ENCODE measurements at places on chromosomes 13 and 19.

DNA sequence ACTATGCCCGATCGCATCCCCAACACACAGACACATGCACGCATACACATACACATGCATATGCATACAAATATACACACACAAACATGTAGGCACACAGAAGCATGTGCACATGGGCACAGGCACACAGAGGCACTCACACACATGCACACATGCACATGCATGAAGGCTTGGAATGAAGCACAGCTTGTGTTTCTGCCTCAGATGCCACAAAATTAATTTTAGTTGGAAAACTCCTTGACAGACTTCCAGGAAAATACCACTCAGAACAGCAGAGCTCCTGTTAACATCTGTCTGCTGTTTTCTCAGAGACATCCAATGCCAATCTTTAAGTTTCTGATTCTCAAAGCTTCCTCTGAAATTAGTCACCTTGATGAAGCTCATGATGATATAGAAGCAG lies 532.7 kb downstream of the RFC3 start:
- DNase-seq, result no peak

GRCh38 chr13:75146436-75146835 lies 335.5 kb downstream of the TBC1D4 start:
- no peak for DNase-seq

DNA sequence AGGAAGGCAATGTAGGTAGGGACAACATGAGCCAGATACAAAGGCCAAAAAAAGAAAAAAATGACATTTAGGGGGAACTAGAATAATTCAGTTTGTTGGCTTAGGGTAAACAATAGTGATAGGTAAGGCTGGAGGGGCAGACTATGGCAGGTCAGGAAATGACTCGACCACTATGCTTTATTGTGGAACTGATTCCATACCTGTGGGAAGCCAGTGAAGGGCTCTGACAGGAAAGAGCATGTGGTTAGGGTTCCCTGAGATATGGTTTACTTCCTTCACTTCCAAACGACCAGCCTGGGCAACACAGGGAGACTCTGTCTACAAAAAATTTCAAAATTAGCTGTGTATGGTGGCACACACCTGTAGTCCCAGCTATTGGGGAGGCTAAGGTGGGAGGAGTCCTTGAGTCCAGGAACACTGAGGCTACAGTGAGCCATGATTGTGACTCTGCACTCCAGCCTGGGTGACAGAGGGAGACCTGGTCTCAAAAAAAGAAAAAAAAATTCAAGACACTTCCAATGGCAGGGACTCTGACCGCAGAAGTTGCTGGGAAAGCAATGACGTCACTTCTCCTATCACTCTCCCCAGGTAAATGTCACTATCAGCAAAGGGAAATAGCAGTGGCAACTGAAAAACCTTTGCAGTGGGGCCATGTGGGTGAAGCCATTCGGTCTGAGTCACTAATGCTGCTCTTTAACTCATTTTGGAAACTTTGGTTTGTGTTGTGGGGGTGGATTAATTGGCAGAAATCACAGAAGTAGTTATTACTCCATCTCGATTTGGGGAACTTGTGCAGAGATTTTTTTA lies 192.8 kb upstream of the TSC22D1 start:
- peak; percentile 52 for DNase-seq

DNA sequence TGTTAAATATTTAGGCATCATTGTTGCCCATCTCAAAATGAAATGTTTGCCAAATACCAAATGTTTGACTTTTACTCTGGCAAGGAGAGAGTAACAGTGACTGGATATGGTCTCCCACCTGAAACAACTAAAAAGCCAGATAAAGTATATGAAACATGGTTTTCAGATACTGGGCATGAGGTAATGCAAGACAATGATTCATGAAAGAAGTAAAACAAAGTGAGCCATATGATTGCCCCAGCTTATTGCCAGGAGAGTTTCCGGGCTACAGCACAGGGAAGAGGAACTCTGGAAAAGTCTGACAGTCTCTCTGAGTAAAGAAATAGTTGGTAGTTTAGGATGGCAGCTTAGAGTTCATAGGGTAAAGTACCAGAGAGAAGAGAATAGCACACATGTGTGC lies 354.6 kb downstream of the DNAJC15 start:
- DNase-seq, result no peak

GRCh38 chr13:45441633-45442032 lies 23.1 kb upstream of the COG3 start:
- DNase-seq, result no peak

DNA sequence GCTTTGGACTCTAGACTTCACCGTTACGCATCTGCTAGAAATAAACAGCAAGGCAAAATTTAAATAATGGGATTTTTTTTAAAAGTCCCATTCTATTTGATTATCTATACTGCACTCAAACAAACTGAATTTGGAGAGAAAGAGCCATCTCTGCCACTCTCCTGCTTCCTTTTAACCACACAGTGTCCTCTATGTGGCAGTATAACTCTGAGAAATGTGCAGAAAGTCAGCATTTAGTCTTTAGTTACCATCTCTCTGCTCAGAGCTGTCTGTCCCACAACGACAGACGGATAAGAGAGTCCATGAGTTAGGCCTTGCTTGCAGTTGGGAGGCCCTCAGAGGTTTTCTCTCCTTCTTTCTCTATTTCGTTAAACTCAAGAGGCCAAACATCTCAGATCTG lies 21.2 kb downstream of the CCNA1 start:
- DNase-seq, result no peak

GRCh38 chr13:41352935-41353840 lies 42.1 kb downstream of the NAA16 start:
- peak; percentile 18 for DNase-seq

DNA sequence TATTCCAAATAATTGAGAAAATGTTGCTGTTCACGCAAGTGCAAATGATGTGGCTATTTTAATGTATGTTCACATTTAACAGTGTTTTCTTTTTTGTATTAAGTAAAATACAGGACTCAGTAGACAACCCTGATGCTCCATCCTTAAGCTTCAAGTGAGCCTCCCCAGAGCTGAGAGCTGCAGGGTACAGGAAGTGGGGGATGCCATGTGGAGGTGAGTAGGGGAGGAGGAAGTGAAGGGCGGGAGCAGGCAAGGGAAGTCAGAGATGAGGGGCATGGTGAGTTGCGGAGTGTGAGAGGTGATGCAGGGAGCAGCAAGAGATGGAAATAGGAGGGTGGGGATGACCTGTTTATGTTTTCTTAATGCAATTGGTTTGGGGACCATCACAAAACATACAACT lies 711.0 kb downstream of the UQCRFS1 start:
- DNase-seq, result no peak

DNA sequence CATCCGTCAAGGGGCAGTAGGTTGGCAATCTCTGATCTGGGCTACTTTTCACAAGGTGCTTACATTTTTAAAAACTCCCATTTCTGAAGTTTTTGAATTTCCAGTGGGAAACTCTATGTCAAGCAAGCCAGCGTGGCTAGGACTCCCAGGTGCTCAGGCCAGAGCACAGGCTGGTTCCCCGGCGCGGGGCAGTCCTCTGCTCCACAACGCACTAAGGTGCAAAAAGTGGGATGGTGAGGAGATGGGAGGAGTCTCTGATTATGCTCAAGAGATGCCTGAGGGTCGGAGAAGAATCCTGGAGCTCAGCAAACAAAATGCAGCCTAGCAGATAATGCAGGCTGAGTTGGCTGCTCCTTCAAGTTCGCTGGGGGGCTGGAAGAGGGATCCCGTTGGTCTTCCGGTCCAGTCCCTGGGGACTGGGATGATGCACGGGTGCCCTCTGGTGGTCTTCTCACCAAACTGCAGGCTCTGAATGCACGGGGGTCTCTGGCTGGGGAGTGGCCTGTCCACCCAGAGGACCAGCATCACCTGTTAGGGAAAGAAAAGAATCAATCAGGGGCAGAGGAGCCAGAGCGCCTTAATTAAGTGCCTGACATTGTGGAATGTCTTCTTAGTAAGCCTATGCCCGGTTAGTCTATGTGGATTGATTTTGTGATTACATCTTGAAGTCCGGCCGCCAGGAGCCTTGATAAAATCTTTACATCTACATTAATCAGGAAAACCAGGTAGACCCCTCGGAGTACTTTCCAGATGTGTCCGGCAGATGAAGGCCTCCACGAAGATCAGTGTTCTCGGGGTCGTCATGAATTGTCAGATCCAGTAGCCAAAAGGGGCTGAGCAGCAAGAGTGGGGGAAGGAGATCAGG lies 244.4 kb upstream of the MAB21L1 start:
- DNase-seq, result peak; percentile 36

- DNase-seq, result no peak
Observed at GRCh38 chr13:52345631-52346251, 60.2 kb downstream of the THSD1 start.

- DNase-seq, result no peak
Observed at GRCh38 chr19:43700395-43701000, 15.4 kb upstream of the IRGC start.

- DNase-seq, result no peak
Observed at GRCh38 chr19:3660493-3661219, 34.1 kb upstream of the CACTIN start.

- no peak for DNase-seq
Observed at GRCh38 chr13:32390048-32390447, 37.9 kb downstream of the N4BP2L1 start.

DNA sequence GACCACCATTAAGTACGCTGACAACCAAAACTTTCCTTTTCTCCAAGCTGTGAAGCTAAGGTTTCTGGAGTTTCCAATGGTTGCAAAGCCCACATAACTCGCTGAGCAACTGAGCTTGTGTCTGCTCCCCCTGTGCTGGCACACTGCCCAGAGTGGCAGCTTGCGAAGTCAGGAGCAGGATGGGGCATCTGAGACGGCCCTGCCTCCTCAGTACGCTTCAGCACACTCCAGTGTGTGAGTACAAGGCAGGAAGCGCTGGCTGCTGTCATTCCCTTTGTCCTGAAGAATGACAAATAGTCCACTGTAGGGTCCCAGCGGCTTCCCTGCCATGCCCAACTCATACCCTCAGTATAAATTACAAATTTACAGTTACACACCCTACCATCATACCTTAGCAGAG lies 51.5 kb downstream of the SKA3 start:
- peak; percentile 4 for DNase-seq

GRCh38 chr13:77876176-77876575 lies 42.5 kb downstream of the EDNRB start:
- no peak for DNase-seq

GRCh38 chr19:16841391-16841926 lies 12.3 kb downstream of the SIN3B start:
- no peak for DNase-seq

GRCh38 chr13:28819046-28819730 lies 951 bp upstream of the MTUS2 start:
- no peak for DNase-seq

DNA sequence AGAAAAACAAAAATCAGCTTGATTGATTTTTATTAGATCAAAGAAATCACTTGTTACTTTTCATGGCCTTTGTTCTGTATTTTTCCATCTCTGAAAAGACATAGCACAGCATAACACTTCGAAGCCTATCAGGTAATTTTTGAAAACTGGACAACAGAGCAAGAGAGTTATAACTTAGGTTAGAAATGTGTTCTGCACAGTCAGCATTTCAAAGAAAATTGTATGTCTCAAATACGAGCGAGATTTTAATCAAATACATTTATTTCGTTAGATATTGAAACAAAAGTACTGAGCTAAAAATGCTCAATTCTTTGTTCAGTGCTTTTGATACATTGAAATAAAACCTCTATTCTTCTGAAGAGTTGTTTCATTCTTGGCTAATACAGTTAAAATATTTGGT lies 144.1 kb upstream of the SLC10A2 start:
- no peak for DNase-seq

DNA sequence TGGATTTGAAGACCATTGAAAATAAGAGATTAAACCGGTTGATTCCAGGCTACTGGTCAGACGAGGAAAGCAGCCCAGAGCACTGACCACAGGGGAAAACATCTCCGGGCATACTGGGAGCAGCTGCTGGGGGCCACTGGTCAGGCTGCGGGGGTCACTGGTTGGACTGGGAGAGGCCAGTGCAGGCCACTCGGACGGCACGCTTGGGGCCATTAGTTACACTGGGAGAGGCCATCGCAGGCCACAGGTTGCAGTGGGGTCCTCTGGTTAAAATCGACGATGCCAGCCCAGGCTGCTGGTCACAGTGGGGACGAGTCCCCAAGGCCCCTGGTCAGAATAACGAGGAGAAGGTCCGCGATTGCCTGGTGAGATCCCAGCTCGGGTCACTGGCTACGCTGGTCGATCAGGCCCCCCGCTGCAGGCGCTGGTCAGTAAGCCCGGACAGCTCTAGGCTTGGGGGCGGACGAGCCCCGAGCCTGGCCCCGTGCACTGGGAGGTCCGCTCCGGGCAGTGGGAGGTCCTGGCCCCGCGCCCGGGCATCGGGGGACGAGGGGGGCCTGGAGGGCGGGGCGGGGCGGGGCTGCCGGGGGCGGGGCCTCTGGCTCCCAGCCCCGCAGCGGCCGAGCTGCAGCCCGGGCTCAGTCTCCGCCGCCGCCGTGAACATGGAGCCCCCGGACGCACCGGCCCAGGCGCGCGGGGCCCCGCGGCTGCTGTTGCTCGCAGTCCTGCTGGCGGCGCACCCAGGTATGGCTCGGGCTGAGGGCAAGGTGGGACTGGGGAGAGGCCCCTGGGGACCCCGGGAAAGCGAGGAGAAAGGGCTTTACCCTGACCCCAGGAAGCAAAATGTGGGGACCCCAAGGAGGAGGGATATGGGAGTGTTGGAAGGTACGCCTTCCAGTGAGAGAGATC lies at the start of gene BCAM:
Gene BCAM (plus strand): TSS at position 641 of the 909 bp plus-strand sequence. CDS start 22 bp downstream, at position 663.
- DNase-seq, result no peak

- DNase-seq, result no peak
Observed at GRCh38 chr19:15318241-15318691, 14.1 kb downstream of the BRD4 start.

DNA sequence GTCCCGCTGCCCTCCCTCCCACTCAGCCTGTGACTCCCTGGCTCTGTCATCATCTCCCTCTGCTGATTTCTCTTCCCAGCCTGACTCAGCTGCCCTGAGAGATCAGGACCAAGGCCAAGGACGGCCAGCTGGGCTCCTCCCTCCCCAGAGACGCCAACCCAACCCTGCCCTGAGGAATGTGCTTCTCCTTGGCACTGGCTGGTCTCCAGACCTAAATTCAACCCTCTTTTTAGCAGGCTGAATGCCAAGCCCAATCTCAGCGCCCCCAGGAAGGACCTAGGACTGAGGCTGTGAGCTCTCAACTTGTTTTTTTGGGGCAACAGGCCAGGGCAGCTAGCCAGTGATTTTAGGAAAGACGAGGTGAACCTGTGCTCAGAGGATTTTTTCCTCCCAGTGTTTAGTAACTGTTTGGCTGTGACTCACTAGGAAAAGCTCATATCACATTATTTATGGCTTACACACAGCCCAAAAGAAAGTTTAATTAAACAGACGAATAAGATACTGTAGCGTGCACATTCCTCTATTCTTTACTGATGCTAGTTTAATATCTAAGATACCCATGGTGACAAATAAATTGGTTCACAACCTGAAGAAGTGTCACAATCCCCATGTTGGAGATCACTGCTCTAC lies 7.4 kb upstream of the IGFL1 start:
- no peak for DNase-seq

- no peak for DNase-seq
Observed at GRCh38 chr13:96810104-96810503, 184.2 kb downstream of the OXGR1 start.

DNA sequence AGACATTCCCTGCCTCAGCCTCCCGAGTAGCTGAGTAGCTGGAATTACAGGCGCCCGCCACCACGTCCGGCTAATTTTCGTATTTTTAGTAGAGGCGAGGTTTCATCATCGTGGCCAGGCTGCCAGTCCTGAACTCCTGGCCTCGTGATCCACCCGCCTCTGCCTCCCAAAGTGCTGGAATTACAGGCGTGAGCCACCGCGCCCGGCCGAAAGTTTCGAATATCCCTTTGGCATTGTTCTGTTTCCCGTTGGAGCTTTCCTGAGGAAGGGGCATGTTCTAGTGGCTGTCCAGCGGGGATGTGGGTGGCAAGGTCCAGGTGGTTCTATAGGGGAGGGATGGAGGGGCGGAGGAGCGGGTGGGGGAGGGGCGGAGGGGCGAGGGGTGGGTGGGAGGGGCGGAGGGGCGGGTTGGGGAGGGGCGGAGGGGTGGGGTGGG lies 2.1 kb upstream of the BSG start:
- DNase-seq, result no peak
